ENCODE measurements at places on chromosomes 12 and 14.

DNA sequence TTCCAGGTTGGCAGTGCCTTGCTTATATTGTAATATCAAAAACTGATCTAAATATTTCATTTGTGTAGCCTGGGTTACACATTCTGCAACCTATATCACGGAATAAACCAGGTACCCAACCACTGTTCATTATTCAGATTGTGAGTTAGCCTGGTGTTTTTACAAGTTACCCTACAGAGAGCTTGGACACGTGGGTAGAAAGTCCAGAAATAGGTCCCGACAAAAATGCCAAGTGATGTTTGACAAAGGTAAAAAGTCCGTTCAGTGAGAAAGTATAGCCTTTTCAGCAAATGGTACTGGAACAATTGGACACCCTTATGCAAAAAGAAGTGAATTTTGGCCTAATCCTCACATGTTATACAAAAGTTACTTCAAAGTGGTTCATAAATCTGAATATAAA lies 17.6 kb upstream of the EVL start:
- DNase-seq, result no peak

- no peak for DNase-seq
Observed at GRCh38 chr12:127570793-127571360, 696.1 kb upstream of the TMEM132C start.

DNA sequence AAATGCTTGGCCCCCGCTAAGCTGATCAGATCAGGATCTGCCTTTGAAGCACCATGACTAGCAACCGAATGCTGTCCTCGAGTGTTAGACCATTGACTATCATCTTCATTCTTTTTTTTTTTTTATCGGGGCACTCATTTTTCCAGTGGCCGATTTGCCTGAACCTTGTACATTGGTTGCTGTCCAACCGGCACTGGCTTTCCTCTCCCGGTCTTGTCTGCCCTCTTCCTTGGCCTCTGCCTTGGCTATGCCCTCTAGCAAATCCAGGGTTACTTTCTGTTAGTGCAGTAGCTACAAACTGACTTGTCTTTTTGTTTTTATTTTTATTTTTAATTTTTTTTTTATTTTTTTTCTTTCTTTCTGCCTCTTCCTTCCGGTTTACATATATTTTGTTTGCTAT lies 102.3 kb downstream of the ALG10 start:
- no peak for DNase-seq

DNA sequence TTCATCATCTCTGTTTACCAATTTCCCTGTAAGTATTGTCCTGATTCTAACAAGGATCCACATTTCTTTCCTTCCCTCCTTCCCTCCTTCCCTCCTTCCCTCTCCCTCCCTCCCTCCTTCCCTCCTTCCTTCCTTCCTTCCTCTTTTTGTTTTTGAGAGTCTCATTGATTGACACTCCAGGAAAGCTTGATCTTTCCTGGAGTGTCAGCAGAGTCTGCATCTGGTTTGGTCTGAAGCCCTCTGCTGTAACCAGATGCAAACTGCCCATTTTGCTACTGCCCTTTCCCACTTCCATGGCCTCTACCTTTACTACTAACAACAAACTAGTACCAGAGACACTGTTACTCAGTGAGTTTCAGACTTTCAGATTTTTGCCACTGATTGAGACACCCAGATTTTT lies 14.4 kb upstream of the OR6C65 start:
- DNase-seq, result no peak

DNA sequence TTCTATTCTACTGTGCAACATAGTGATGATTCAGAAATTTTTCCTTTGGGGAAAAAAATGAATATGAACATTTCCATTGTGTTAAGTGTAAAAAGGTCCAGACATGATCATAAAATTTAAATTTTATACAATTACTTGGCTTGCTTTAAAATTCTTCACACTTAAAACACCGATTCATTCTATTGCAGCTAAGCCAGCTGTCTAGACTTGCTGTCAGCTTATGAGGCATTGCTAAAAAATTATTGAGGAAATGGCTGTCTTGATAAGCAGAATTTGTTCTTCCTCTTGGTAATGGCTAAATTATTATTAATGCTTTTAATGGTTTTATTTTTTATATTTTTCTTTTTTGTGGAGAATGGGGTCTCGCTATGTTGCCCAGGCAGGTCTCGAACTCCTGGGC lies 1.8 kb downstream of the LYSET start:
- DNase-seq, result no peak

Data from keratinocyte (primary cell).